ENCODE measurements at places on chromosomes 5 and 9.
A peak's percentile ranks its signal among the peaks of the same experiment; 100 is the strongest.

- DNase-seq: no peak
These were observed 91.8 kb upstream of the MTAP start for GRCh38 chr9:21710548-21711191.

- DNase-seq: no peak
These were observed 52.7 kb downstream of the ALG2 start for GRCh38 chr9:99169086-99169485.

DNA sequence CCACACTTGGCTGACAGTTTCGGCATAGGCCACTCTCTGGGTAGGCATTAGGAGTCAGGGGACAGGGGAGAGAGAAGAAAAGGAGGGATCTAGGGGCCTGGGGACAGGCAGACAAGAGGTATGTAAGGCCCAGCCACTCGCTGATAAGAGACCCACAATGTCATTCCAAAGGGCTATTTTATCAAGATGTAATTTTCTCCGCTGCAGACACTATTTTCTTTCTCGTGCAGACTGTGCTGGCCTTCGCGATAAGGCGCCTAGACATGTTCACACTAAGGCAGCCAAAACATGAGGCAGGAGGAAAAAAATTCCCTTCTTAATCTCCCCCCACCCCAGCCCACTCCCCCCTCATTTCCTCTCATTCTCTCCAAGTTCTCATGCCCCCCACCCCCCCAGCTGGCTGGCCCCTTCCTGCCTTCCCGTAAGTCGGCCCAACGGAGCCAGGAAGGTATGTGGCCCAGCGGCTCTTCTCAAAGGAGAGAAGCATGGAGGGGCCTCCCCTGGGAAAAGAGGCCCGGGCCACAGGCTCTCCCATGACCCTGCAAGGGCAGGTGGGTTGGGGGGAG is 44.9 kb upstream of the SYNPO start:
- DNase-seq: no peak

DNA sequence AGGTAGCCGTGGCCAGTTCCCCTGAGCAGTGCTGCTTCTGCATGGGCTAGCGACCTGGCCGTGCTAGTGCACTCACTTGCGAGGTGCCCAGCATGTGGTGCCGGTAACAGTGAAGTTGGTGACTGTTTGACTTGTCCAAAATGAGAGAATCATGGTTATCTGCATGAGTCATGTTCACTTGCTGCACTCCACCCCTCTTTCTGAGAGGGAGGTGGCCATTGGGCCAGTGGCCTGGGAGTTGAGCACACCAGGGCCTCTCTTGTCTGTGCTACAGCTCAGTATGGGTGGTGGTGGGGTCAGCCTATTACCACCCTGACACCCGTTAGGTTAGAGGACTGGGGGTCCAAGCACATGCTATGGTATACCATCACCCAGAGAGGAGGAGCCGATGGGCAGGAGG is 55.4 kb upstream of the GARNL3 start:
- no peak for DNase-seq

GRCh38 chr5:135705941-135706466 is 127.2 kb upstream of the CXCL14 start:
- DNase-seq: no peak

DNA sequence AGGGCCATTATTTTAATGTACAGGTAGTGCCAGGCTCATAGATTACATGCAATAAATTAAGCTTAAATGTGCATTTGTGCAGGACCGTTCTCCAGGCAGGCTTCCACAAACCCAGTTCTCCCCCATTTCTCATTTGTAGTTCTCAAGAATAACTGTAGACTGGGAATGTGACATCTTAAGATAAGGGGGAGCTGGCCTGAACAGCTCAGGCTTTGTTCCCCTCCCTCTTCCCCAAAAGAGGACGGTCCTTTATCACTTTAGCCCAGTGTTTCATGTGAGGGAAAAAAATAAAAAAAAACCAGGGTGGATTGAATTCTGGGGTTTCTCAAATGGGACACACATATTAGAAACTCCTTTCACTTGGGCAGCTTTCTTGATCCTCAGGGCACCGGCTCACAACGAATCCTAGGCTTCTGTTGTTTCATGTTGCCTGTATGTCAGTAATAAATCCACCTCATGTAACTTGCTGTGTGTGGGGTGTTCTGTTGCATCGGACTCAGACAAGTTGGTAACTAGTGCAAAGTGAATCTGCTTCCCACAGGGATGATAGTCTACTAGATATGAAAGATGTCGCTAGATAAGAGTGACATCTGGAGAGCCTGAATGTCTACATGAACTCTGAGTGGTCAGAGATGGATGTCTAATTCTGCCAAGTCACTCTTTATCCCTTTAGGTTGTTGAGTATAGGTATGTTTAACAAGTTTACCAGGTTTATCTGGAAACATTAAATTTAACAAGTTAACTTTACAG is 2030.6 kb upstream of the NUDT12 start:
- DNase-seq: no peak

- no peak for DNase-seq
These were observed 105.5 kb downstream of the PDE6A start for GRCh38 chr5:149838881-149839739.

- no peak for DNase-seq
These were observed 32.6 kb upstream of the RANBP3L start for GRCh38 chr5:36334315-36334714.

- DNase-seq: no peak
These were observed 175.8 kb upstream of the CHD1 start for GRCh38 chr5:99104538-99105132.

DNA sequence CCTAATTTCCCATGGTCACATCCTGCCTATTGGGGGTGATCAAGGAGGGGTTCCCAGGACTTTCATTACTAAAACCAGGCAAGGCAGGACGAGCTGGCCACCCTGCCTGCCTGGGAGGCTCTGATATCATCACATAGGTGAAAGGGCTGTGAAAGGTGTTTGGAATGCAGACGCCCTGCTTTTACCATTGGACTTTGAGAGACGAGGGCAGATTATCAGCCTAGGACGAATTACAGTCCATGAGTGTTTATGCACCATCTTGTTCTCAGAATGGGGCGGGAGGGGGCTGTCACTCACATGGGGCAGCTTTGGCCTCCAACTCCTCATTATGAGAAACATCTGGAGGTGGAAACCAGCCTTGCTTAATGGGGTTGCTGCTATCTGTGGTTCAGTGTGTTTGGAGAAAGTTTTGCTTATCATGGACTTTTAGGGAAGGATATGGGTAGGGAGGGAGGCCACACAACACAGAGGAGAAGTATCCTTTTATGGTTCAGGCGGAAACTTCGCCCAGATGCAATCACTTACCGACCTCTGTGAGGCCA is 69.8 kb upstream of the UBTD2 start:
- DNase-seq: no peak

DNA sequence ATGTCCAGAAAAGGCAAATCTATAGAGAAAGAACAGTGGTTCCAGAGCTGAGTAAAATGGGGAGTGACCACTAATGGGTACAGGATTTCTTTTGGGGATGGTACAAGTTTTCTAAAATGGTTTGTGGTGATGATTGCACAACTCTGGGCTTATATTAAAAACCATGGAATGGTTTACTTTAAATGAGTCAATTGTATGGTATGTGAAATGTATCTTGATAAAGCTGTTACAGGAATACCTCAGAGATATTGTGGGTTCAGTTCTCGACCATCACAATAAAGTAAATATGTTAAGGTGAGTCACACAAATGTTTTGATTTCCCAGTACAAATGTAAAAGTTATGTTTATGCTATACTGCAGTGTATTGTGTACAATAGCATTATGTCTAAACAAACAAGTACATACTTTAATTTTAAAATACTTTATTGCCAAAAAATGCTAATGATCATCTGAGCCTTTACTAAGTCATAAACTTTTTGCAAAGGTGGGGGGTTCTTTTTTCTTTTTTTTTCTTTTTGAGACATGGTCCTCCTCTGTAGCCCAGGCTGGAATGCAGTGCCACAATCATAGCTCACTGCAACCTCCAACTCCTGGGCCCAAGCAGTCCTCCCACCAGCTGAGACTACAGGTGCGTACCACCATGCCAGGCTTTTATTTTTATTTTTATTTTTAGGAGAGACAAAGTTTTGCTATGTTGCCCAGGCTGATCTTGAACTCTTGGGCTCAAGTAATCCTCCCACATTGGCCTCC is 65.9 kb downstream of the SHOC1 start:
- DNase-seq: no peak

DNA sequence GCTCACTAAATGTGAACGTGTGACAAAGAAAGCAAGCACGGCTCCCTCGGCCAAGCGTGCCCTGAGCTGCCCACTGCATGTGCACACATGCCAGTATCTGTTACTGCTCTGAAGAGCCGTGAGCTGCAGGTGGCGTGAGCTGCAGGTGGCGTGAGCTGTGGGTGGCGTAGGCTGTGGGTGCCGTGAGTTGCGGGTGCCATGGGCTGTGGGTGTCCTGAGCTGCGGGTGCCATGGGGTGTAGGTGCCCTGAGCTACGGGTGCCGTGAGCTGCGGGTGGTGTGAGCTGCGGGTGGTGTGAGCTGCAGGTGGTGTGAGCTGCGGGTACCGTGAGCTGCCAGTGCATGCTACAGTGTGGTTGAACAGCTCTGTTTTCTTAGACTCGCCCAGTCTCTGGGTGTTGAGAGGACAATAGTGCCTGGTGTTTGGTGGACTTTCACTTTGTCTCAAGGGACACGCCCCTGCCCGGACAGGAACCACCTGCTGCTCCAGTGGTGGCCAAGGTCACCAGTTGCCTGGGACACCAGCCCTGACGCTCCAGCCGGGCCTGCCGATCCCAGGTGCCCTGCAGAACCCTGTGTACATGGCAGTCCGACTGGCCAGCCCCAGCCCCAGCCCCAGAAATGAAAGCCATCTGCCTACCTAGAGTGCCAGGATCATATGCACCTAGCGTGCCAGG is 6.7 kb downstream of the CCDC187 start:
- DNase-seq: no peak

GRCh38 chr5:67290655-67291054 is 94.1 kb upstream of the CD180 start:
- DNase-seq: no peak

GRCh38 chr9:29511680-29512079 is 1938.4 kb upstream of the C9orf72 start:
- no peak for DNase-seq

- no peak for DNase-seq
These were observed 282.8 kb upstream of the TNC start for GRCh38 chr9:115400796-115401195.

DNA sequence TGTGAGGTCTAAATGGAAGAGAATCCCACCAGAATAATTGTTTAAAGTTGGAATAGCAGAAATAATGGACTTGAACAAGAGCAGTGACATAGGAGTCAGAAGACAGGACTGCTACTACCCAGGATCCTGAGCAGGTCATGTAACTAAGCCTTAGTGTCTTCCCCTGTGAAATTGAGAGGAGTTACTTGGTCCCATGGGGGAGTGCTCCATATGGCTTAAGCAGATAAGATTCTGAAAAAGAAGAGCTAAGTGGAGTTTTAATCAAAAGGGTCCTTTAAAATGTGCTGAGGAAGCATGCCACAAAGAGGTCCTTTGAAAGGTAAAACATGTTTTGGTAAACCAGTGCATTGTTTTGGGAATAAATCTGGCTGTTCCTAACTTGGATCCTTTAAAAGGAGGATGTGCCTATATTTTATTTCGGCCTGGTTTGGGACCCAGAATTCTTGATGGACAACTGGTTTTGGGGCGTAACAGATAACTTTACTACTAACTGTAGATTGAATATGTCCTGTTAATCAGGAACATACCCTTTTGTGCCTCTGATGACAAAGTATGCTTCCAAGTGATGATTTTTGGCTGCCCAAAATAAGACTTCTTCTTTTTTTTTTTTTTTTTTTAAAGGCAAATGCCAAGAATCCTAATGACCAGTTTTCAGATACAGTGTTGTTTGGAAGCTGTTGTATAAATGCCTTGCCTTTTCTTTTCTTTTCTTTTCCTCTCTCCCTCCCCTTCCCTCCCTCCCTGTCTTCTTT is 5.7 kb downstream of the RCL1 start:
- no peak for DNase-seq

DNA sequence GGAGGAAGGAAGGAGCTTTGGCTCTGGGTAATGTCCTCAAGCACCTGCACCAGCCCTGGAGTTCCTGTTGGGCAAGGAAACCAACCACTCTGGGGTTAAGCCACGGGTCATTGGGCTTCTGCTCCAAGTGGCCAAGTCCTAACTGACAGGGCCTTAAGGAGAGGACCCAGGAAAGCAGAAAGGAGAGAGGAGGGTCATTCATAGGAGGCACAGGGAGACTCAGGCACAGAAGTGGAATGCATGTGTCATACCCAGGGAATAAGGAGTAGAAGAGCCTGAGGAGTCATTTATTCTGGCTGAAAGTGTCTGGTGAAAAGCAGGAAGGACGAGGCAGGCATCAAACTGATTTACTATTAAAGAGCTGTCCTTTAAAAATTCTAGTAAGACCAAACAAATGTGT is 129.2 kb downstream of the DMRT2 start:
- DNase-seq: no peak

GRCh38 chr5:180982008-180982741 is 6.5 kb upstream of the BTNL3 start:
- no peak for DNase-seq

DNA sequence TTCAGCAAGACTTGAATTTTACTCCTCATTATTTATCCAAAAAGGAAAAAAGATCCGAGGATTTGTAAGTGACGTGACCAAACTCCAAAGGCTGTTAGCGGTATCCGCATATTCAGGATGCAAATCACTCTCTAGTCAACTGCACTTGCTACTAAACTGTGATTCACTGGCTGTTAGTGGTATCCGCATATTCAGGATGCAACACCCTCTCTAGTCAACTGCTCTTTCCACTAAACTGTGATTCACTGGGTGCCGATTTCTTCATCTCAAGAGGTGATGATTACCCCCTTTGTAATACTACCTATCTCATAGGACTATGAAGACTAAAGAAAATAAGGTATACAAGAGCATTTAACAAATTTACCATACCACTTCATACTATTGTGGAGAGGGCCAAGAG is 5.7 kb downstream of the MAPKAP1 start:
- DNase-seq: no peak

GRCh38 chr9:77793849-77794248 is 145.7 kb upstream of the GNA14 start:
- no peak for DNase-seq

GRCh38 chr5:170497311-170498038 is 6.3 kb upstream of the KCNIP1 start:
- no peak for DNase-seq

- DNase-seq: peak; percentile 56
These were observed 19.2 kb upstream of the CD180 start for GRCh38 chr5:67215519-67216471.

- no peak for DNase-seq
These were observed 270.9 kb upstream of the IL12B start for GRCh38 chr5:159601216-159601615.

GRCh38 chr9:115369322-115369957 is 251.5 kb upstream of the TNC start:
- no peak for DNase-seq

- DNase-seq: no peak
These were observed 45.7 kb downstream of the PRDM6 start for GRCh38 chr5:123134653-123135181.

- DNase-seq: no peak
These were observed 543.2 kb upstream of the ZNF608 start for GRCh38 chr5:125289606-125290005.

DNA sequence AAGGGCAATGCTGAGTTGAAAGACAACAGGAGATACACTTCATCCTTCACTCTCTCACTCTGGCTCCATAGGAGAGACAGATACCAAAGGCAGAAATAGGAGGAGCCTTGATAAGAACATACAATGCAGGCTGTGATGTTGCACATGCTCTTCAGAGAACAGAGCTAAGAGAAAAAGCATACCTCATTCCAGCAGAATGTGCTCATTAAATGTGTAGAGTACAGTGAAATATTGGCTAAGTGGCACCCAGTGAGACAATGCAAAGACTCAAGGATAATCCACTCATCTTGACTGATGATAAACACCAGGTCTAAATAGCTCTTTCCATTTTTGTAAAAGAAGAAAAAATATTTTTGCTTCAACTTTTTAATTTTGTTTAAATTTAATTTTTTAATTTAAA is 139.7 kb downstream of the OR2K2 start:
- DNase-seq: no peak

Measured in activated T-cell treated with anti-CD3 and anti-CD28 coated beads for 1 hour (primary cell).